ENCODE measurements at places on chromosomes 16 and 17.

GRCh38 chr16:3235856-3236669 is 1.1 kb upstream of the ZNF200 start:
- DNase-seq = no peak

- DNase-seq = no peak
Observed at GRCh38 chr17:75835654-75835987, 8.6 kb downstream of the UNC13D start.

GRCh38 chr16:84242839-84243238 is 3.0 kb upstream of the KCNG4 start:
- no peak for DNase-seq

GRCh38 chr17:51224402-51225262 is 35.2 kb downstream of the MBTD1 start:
- DNase-seq = no peak
